NCI-H69 (cell line): ENCODE measurements at places on chromosomes 1 and 21.

DNA sequence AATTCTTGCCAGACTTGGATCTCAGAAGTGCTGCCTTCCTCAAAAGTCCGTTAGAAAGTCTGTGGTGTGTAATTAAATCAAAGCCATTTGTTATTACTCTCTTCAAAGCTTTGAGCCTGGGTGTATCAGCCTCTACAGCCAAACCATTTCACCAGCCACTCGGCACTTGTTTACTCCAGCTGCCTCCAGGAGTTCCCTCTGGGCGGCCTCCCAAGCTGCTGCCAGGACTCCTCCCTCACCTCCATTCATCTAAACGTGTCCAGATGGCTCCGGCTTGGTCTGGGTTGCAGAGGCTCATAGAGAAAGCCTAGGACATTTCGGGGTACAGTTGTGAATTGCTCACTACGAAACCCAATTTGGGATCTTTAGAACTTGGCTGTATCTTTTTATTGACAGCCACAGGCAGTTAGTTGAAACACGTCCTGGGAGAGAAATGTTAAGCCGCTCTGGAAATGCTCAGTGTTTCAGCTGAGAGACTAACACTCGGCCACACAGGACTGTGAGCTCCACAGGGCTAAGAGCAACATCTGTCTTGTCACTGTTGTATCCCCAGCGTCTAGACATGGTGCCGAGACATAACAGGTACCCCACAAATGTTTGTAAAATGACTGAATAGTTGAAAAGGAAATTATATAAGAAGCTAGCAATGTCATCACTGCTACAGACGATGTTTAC, 116.9 kb upstream of the NGF start:
- DNase-seq: no peak

DNA sequence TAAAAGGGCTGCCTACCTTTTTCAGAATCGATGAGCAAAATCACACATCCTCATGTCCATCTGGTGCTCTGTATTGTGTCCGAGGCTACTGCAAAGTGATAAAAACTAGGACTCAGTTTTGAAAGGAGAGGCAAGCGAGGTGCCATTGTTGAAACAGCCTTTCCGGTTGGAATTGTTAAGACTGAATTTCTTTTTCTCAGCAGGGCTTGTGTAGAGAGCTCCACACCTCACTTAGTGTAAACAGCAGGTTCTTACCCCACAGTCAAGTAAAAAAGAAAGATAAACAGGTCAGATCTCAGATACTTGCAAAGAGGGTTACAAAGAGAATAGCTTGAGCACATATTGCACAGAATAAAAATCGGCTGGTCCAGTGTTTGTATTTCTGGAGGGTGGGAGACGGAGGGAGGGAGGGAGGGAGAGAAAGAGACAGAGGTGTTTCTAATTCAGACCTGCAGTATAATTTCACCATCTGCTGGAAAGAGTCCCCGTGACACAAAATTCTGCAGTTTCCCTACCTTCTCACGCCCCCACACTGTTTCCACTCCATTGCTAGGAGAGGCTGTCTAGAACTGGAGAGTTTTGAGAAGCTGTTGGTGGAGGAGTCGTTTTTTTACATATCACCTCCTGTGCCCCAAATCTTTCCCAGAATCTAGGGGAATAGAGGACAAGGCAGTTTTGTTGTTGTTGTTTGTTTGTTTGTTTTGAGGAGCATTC, 82.5 kb downstream of the EDEM3 start:
- peak; percentile 87 for DNase-seq

- no peak for DNase-seq
Observed at GRCh38 chr21:45208627-45208951, 79.1 kb downstream of the POFUT2 start.

DNA sequence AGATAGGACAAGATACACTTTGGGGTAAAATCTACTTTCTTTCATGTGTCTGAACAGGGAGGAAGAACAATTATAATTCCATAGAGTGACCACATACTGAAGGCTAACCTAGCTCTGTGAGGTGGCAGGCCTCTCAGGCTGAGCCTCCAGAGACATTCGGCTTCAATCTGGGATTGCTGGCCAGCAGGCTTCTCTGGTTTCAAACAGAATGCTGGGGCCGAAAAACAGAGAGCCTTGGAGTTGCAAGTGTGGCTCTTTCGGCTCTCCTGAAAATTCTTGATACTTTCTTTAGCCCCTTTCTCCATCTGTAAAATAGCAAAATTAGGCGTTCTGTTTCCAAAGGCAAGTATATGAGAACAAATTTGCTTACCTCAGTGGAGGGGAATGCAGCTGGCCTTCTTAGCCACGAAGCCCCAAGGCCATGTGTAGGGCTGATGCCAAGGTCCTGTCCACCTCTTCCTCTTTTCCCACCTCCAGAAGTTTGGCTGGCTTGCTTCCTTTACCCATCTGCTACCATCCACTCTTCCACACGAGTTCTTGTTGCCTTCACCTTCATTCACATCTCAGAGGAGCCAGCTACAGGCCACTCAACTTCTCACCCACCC, 30.0 kb upstream of the UBE2U start:
- DNase-seq: peak; percentile 71

DNA sequence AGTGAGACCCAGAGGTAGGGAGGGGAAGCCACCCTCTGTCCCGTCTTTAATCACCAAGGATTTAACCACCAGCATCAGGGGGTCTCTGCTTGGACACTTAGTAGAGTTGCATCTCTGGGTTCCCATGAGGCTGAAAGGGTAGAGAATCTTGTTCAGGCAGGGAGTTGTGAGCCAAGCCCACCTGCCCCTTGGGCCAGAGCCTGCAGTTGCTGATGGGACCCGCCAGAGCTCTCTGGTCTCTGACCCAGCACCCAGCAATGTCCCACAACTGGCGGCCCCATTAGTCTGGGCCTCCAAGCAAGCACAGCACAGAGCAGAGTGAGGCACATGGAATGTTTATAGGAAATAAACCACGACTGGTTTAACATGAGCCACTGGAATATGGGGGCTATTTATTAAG, 166.3 kb downstream of the TRIM33 start:
- no peak for DNase-seq

DNA sequence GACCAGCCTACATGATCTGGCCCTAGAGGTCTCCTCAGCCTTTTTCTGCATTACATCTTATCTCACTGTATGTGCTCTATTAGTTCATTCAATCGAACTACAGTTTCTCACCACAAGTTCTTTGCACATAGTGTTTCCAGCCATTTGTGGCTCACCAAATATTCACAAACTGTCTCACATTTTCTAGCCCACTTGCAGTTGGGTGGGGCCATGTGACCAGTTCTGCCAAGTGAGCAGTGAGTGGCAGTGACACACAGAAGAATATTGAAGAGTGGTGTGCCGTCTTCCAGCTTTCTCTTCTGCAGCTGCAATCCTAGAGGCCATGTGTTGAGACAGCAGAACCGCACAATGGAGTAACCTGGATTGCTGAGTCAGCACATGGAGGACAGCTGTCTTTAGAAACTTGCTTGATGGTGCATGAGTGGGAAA, 103.2 kb upstream of the ZNF644 start:
- no peak for DNase-seq

- DNase-seq: no peak
Observed at GRCh38 chr1:241598249-241598648, 41.9 kb downstream of the CHML start.

DNA sequence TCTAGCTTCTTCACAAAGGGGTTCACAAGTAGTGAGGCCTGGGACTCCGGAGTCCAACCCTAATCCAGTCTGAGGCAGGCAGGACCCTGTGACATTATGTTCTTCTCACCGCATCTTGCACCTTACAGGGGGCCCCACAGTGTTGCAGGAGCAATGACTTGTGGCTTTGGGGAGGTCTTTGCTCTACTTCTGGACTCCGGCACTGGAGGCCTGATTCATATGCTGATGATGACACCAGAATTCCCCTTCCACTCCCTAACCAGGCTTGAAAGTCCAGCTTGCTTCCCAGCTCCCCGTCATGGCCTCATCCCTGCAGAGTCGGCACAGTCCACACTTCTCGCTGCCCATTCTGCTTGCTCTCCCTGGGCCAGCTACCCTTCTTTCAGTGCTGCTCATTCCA, 96.3 kb upstream of the SLC44A3 start:
- no peak for DNase-seq

GRCh38 chr1:165129568-165130164, 226.8 kb downstream of the LMX1A start:
- peak; percentile 96 for DNase-seq

GRCh38 chr1:203085528-203086406, at the start of gene MYOG:
TSS of gene MYOG (minus strand) at chr1:203086012. CDS start at chr1:203085961, 51 bp downstream.
- DNase-seq: peak; percentile 33

- no peak for DNase-seq
Observed at GRCh38 chr1:10661453-10661852, 135.0 kb downstream of the CASZ1 start.

DNA sequence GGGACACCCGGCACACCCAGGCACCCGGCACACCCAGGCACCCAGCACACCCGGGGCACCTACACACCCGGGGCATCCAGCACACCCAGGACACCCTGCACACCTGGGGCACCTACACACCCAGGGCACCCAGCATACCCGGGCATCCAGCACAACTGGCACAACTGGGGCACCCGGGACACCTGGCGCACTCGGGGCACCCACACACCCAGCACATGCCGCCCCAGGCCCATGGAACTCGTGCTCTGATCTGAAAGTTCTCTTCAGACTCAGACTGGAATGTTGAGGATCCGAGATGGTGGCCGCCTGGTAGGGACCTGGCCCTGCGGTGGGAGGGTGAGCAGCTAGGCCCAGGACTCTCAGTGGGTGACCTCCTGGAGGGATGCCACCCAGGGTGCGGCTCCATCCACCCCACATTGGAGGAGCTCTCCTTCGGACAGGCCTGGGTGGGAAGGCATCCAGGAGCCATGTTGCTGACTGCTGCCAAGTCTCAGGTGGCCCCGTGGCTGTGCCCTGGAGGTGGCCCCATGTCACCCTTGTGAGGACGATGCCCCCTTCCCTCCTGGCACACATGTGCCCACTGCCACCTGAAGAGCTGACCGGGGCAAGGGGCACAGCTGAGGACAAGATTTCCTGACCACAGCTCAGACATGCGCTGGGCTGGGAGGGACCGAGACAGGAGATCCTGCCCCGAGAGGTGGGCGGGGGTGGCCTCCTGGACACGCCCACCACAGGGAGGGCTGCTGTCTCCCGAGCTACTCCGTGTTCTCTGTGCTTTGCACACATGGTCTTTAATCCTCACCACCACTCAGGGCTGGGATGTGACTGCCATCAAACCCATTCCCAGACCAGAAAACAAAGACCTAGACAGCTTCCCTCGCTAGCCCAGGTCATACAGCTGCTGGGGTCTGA, 37.0 kb downstream of the UBE2G2 start:
- peak; percentile 25 for DNase-seq
